ENCODE measurements at places on chromosomes 5 and 9. TPM values are rescaled to one million over a fixed set of nuclear protein-coding genes. Genes with fewer than 3 reads are reported as not detected.

DNA sequence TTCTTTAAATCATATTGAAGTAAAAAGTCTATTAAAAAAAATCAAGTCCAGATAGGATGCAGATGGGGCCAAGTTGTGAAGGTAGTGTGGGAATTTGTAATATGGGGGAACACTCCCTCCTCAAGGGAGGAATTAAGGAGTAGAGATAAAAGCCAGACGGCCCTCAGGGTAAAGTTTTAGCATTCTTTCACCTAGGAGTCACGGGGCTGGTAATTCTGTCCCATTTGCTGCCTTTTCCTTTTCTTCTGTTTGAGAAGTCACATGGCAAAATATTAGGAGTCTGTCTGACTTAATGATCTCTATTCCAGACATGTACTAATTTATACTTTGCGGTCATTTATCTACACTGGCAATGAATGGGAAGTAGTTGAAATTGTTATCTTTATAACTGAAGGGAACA, 61.9 kb downstream of the SNX24 start:
- no peaks in the 10 kb centered on the region for H3K4me1 ChIP-seq
- no peaks in the 10 kb centered on the region for H3K36me3 ChIP-seq
- no peaks in the 10 kb centered on the region for H3K27me3 ChIP-seq
- no peak overlapping the region for H3K27ac ChIP-seq

- H3K27ac ChIP-seq: no peak within 1 kb of the TSS
- no peak for DNase-seq
- peaks cover 32% of the 10 kb centered on the region for H3K27me3 ChIP-seq
- peaks cover 3% of the 10 kb centered on the region for H3K4me1 ChIP-seq
- no peak within 1 kb of the TSS for H3K4me3 ChIP-seq
Measured at GRCh38 chr5:80959768-80960442, at the start of gene RASGRF2. RASGRF2 (plus strand) TSS chr5:80960363; CDS start chr5:80960739, 376 bp downstream.

GPR150 gene
- polyA plus RNA-seq: 0.30 TPM

DNA sequence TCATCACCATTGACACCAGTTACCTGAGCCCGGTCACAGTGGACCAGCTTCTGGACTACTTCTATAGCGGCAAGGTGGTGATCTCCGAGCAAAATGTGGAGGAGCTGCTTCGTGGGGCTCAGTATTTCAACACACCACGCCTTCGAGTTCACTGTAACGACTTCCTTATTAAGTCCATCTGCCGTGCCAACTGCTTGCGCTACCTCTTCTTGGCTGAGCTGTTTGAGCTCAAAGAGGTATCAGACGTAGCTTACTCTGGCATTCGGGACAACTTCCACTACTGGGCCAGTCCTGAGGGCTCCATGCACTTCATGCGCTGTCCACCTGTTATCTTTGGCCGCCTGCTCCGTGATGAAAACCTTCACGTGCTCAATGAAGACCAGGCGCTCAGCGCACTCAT, 520 bp downstream of the CCIN start:
- no peak overlapping the region for H3K27ac ChIP-seq
- H3K4me1 ChIP-seq: no peaks in the 10 kb centered on the region
- H3K36me3 ChIP-seq: no peaks in the 10 kb centered on the region
- no peaks in the 10 kb centered on the region for H3K27me3 ChIP-seq
- no peak for DNase-seq

DNA sequence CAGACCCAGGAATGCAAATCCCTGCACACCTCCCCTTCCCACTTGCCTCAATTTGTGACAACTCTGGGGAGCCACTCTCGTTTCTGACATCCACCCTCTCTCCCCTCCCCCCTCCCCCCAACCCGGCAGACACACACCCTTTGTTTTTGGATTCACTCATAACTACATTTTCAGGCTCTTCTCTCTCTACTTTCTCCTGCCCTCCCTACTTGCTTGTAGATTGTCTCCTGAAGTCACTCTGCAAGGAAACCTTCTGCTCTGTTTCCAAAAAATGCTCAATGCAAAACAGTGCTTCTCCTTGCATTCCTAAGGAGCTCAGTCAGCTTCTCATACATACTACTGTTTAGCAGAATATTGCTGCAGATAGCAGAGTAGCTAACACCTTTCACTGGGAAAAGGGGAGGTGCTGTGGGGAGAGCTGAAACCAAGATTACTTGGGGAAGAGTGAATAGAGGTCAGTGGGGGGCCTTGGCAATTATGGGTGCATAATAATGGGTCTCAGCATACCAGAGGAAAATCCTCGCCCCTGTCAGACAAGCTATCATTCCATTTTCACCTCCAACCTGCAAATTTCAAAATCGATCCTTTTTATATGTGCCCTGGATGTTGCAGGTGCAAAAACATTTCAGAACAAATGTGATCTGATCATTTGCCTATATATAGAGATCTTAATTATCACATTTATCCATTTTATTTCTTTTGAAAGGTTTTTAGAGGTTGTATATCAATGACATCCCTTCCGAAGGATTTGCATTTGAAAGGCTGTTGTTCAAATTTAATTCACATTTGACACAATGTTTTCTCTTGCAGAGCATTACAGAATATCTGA, 1860.7 kb upstream of the WWC1 start:
- no peak for DNase-seq
- no peak overlapping the region for H3K27ac ChIP-seq
- H3K4me1 ChIP-seq: no peaks in the 10 kb centered on the region
- H3K4me3 ChIP-seq: no peak overlapping the region
- H3K36me3 ChIP-seq: no peaks in the 10 kb centered on the region

DNA sequence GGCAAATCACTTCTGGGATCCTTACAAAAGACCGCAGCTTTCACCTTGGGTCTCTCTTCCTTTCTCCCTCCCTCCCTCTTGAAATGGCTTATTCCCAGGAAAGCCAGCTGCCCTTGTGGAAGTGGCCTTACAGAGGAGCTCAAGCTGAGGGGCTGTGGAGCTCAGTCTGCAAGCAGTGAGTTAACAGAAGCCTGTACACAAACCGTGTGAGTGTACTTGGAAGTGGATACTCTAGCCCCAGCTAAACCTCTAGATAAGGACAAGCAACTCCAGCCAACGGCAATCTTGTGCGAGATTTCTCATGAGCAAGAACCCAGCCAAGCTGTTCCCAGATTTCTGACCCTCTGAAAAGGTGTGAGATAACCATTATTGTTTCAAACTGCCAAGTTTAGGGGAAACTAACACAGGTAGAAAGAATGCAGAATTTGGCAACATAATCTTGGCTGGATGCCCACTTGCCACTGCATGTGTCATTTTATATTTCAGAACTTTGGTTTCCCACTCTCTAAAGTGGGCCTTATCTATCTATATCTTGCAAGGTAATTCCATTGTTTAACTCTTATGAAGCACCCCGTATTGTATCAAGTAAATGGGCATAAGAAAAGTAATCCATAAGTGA, 85.6 kb downstream of the CDH18 start:
- H3K27me3 ChIP-seq: no peaks in the 10 kb centered on the region
- H3K36me3 ChIP-seq: no peaks in the 10 kb centered on the region
- H3K27ac ChIP-seq: no peak overlapping the region
- no peaks in the 10 kb centered on the region for H3K4me1 ChIP-seq
- no peak for DNase-seq

DNA sequence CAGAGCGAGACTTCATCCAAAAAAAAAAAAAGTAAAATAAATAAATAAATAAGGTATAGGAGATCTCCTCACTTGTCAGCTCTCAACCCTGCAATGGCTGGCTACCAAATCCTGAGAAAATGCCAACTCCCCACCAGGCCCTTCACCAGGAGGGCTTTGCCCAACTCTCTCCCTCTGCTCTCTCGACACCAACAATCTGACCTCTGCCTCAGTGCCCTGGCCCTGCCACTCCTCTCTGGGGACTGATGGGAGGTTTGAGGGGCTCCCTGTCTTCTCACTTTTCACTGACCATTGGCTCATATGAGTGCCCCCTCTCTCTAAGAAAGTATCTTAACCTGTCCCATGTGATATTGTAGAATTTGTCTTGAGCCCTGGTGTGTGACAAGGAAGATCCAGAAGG, 52.6 kb upstream of the SH3PXD2B start:
- no peaks in the 10 kb centered on the region for H3K4me1 ChIP-seq
- no peaks in the 10 kb centered on the region for H3K36me3 ChIP-seq
- no peak overlapping the region for H3K4me3 ChIP-seq
- no peaks in the 10 kb centered on the region for H3K27me3 ChIP-seq

DNA sequence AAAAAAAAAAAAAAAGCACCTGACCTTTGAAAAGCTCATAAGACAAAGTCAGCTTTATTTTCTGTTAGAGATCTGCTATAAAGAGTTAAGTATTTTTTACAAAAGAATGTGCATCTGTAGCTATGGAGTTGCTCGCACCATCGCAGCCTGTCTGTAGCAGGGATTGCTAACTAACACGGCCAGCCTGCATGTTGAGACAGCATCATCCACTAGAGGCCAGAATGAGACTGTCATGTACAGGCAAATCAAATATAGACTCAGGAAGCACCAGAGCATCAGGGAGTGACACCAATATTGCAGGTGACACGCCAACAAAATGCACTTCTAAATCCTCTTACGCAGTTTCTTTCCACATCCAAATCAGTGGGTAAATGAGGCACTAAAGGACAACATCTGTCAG, 136.3 kb upstream of the RASEF start:
- H3K4me3 ChIP-seq: no peak overlapping the region
- no peak overlapping the region for H3K27ac ChIP-seq
- H3K27me3 ChIP-seq: no peaks in the 10 kb centered on the region

- H3K36me3 ChIP-seq: no peaks in the 10 kb centered on the region
- no peak overlapping the region for H3K27ac ChIP-seq
- no peak for DNase-seq
- no peak overlapping the region for H3K4me3 ChIP-seq
- H3K4me1 ChIP-seq: peaks cover 36% of the 10 kb centered on the region
Measured at GRCh38 chr9:93599571-93600403, 23.4 kb downstream of the PHF2 start.

- DNase-seq: no peak
- no peaks in the 10 kb centered on the region for H3K27me3 ChIP-seq
- no peak overlapping the region for H3K27ac ChIP-seq
- no peaks in the 10 kb centered on the region for H3K36me3 ChIP-seq
- no peak overlapping the region for H3K4me3 ChIP-seq
Measured at GRCh38 chr9:122949696-122950095, 8.9 kb downstream of the RABGAP1 start.

PHYHD1 gene
- polyA plus RNA-seq: 2.0 TPM

PLCXD3 gene
- polyA plus RNA-seq: not detected

SYNPO gene
- 13.2 TPM for polyA plus RNA-seq

C7 gene
- not detected for polyA plus RNA-seq

NEUROG1 gene
- not detected for polyA plus RNA-seq

TMEM215 gene
- polyA plus RNA-seq: not detected

DNA sequence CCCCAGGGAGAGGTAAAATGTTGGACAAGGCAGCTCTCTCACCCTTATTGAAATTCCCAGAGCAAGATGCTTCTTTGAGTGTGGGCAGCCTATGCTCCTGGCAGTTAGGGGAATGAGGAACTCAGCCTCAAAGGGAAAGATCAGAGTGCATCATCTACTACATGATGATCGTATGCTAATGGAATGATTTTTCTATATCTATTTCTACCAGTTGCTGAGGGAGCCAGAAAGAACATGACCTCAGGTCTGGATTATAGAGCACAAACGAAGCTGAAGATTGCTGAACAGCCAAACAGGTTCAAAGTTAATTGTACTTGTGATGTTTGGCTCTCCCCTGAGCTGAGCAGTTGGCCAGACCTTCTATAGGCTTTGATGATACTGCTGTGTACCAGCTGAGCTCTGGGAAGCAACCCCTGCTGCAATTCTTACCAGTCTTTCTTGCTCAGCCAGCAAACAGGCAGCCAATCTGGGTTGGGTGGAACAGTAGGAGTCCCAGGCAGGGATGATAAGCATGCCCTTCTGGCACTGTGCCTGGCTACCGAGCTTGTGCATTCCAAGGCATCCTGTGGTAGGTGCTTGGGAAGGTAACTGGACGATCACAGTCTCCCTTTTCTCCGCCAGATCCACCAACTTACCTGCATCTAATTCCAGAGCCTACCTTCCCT, 10.3 kb upstream of the FBXL7 start:
- H3K4me1 ChIP-seq: no peaks in the 10 kb centered on the region
- no peak for DNase-seq
- no peak overlapping the region for H3K27ac ChIP-seq
- H3K4me3 ChIP-seq: no peak overlapping the region
- H3K36me3 ChIP-seq: no peaks in the 10 kb centered on the region

- DNase-seq: no peak
- no peak overlapping the region for H3K27ac ChIP-seq
- H3K27me3 ChIP-seq: no peaks in the 10 kb centered on the region
- no peak overlapping the region for H3K4me3 ChIP-seq
- H3K36me3 ChIP-seq: no peaks in the 10 kb centered on the region
Measured at GRCh38 chr9:21653091-21653490, 149.3 kb upstream of the MTAP start.

- no peaks in the 10 kb centered on the region for H3K27me3 ChIP-seq
- no peaks in the 10 kb centered on the region for H3K36me3 ChIP-seq
- no peak overlapping the region for H3K27ac ChIP-seq
- no peaks in the 10 kb centered on the region for H3K4me1 ChIP-seq
- no peak for DNase-seq
Measured at GRCh38 chr9:113461285-113461684, 2.2 kb upstream of the RGS3 start.

DNA sequence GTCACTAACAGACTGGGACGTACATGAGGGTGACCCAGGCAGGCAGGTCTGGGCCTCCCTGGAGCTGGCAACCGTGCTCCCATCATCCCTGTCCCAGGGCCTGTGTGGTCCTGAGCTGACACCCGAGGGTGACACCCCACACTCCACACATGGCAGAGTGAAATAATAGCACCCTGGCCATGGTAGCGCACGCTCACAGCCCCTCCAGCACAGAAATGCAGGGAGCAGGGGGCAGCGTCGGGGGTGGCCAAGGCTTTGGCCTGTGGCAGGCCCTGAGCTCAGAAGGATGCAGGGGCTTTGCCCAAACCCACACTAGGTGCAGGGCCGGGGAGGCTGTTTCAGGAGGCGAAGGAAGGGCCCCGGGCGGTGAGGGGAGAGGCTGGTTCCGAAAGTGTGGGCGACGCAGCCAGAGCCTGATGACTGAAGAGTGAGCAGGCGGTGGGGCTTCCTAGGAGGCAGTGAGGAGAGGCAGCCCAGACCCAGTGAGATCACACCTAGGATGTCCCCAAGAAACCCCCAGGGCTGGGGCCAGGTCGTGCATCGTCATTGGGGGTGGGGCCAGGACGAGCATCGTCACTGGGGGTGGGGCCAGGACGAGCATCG, 12.9 kb downstream of the OR2V2 start:
- peaks cover 17% of the 10 kb centered on the region for H3K4me1 ChIP-seq
- DNase-seq: peak; percentile 83
- no peaks in the 10 kb centered on the region for H3K36me3 ChIP-seq

MAML1 gene
- 9.0 TPM for polyA plus RNA-seq
